ENCODE measurements at places on chromosomes 5 and 9. TPM values are rescaled to one million over a fixed set of nuclear protein-coding genes. Genes with fewer than 3 reads are reported as not detected.

Gene OR2K2
- total RNA-seq = 1.5 TPM

- no peak for DNase-seq
Measured at GRCh38 chr9:33245341-33245740, 5.4 kb downstream of the SPINK4 start.

- no peak for DNase-seq
Measured at GRCh38 chr5:1667648-1668140, 131.9 kb downstream of the MRPL36 start.

Gene PCDHA11
- not detected for total RNA-seq

DNA sequence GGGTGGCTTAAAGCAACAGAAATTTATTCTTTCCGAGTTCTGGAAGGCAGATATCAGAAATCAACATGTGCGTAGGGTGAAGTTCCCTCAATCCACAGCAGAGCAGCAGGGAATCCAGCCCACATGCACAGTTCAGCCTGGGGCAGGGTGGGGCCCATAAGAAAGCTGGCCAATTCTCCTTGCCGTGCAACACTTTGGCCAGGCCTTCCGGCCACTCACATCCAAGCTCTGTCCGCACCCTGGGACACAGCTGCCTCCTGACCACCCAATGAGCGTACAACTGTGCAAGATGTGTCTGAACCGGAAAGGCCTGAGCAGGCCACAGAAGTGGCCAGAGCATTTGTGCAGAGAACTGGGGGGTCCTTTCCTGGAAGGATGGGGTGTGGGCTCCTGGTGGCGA is 274.9 kb downstream of the GADD45G start:
- DNase-seq = no peak

Gene PROB1
- 2.5 TPM for total RNA-seq

Gene ZDHHC11
- total RNA-seq = 5.6 TPM

Gene TRAF1
- total RNA-seq = 6.9 TPM

Gene ECSCR
- total RNA-seq = 37.1 TPM

DNA sequence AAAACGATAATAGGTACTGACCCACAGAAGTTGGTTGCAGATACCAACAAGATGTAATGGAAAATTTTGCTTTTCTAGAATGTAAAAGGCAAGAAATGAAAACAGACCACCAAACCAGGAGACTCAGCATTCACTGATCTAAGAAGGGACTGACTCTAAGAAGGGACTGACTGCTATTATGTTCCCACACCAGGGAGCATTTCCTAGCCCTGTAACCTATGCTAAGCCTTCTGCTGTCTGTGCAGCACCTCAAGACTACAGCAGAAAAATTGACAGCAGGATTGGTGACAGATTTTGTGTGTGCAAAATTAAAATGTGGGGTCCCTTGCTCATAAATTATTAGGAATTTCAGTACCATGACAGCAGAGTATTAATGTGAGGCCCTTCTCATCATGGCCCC is 154.8 kb downstream of the GABRB2 start:
- no peak for DNase-seq

- no peak for DNase-seq
Measured at GRCh38 chr5:177980743-177981151, 15.3 kb downstream of the PROP1 start.

Gene SPATA31C1
- not detected for total RNA-seq

Gene SPEF2
- total RNA-seq = 10.8 TPM

Gene AQP3
- 868 TPM for total RNA-seq

Gene GAPVD1
- 54.8 TPM for total RNA-seq

DNA sequence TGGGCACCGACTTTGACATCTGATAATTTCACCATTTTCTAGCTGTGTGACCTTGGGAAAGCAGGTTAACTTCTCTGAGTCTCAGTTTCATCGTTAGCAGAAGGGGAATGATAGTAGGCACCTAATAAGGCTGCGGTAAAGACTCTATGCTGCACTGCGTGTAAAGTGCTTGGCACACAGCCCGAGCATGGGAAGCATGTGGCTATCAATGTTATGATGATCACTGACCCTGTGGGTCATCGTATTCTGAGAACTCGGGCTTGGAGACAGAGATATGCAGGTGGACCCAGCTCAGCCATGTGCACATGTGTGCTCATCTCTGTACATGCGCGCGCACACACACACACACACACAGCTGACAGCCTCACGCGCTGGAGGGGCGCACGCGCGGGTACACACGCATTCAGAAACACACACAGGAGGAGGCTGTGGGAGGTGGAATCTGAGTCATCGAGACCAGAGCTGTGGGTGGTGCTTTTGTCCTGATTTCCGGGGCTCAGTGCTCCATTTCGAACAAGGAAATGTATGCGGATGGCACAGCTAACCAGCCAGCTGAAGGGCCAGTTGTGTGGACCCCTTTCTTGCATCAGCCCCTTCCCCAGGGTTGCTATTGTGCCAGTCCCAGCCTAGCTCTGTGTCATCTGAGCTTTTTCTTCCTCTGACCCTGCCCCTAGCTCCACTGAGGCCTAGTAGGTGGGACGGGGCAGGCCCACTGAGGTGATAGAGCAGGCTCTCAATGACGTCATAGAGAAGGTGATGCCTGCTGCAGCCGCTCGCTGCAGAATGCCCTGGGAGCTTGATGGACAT is 11.1 kb upstream of the ARAP3 start:
- DNase-seq = no peak

DNA sequence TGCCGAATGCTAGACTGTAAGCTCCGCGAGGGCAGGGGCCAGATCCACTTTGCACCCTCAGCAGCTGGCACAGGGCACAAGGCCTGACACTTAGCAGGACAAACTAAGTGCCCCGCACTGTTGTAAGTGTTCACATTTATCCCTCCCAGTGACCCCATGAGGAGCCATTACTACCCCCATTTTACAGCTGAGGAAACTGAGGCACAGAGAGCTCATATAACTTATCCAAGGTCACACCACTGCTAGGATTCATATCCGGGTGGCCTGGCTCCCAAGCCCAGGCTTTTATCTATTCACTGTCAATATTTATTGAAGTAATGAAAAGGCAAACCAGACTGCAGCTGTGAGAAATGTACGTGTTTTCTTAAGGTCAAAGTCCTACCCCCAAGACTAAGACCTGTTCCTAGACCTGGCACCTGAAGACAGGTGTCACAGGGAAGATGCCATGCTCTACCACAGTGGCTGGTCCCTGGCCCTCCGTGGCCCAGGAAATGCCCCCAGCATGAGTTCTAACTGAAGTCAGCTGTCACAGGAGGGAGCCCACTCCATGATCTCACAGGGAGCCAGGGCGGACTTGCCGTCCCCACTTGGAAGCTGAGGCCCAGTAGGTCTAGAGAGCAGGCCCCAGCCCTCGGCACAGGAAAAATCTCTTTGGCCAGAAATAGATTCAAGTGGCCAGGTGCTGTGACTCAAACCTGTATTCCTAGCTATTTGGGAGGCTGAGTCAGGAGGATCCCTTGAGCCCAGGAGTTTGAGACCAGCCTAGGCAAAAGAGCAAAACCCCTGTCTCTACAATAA is 74.7 kb upstream of the IL17B start:
- DNase-seq = no peak

GRCh38 chr9:70462300-70462699 is 47.8 kb upstream of the KLF9 start:
- no peak for DNase-seq

GRCh38 chr5:107977550-107978071 is 306.9 kb upstream of the EFNA5 start:
- no peak for DNase-seq

- DNase-seq = no peak
Measured at GRCh38 chr5:89513299-89514044, 630.5 kb upstream of the MEF2C start.

Gene MYO10
- 22.1 TPM for total RNA-seq

- DNase-seq = no peak
Measured at GRCh38 chr9:86557918-86558317, 203.7 kb upstream of the TUT7 start.

DNA sequence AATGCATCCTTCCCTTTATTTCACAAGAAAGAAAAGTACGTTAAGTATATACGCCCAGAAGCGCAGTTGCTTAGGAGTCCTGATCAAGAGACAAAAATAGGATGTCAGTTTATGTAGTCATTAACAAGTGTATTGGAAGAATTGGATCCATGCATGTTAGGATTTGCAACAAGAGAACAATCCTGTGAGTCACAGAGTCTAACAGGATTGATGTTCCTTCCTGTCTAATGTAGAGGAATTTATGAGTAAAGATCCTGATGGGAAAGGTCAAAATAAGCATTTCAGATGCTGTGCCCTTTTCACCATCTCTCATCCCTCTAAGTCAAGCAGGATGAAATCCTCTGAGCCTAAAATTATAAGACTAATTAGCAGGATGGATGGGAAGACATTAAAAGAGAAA is 406.0 kb upstream of the GRIA1 start:
- no peak for DNase-seq

GRCh38 chr5:157308836-157309465 is 43.0 kb downstream of the CYFIP2 start:
- no peak for DNase-seq

Gene TMEM215
- total RNA-seq = not detected

Gene TRIO
- 142 TPM for total RNA-seq

- no peak for DNase-seq
Measured at GRCh38 chr9:130715270-130715669, 21.7 kb downstream of the EXOSC2 start.

GRCh38 chr9:124875501-124875900 is 13.6 kb downstream of the ARPC5L start:
- no peak for DNase-seq

DNA sequence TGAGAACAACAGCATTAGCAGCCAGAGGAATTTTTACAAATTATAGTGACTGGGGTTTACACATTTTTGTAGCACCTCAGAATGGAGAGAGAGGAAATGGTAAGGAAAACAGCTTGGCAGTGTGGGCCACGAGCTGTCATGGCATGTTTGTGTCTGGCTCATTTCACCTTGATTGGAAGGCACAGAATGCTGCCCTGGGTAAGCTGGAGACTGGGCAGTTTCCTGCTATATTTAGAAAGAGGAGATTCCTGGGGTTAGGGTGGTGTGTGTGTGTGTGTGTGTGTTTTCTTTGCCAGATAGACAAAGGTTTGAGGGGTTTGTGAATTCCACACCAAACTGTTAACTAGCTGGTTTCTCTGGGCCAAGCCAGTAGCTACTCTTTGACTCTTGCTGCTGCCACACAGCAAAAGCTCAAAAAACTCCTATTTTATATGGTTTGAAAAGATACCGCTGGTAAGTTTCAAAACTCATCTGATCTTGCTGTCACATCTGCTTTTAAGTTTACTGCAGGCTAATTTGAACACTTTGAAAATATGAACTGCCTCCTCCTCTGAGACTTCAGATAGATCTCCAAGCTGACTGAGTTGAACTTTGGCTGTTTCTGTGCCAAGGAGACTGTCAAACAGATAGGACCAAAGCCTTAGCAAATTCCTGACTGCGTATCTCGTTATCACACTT is 9.1 kb downstream of the ARHGAP26 start:
- no peak for DNase-seq

DNA sequence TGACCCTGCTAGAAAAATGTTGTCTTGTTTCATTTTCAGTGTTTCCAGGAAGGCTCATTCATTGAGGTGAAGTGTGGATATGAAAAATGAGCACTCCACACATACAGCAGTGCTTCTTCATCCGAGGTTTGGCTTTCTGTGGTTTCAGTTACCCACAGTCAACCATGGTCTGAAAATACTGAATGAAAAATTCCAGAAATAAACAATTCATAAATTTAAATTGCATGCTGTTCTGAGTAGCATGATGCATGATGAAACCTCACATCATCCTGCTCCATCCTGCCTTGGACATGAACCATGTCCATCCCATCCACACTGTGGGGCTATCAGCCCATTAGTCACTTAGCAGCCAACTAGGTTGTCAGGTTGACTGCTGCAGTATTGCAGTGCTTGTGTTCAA is 10.4 kb upstream of the SLC45A2 start:
- DNase-seq = no peak

DNA sequence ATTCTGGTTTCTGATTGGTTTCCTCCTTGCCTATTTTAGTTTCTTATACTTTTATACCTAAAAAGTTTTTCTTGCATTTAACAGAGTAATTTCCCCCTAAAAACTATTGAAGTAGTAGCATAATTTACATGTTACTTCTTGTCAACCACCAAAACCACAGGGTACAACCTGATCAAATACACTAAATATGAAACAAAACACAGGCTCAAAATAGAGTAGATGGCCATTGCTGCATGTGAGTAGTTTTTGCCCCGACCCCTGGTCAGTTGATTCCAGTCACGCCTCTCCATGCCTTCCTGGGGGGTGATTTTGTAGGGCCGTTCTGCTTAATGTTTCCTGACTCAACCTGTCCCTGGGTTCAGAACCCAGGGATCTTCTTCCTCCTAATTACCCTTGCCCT is 101.8 kb downstream of the TLE4 start:
- DNase-seq = no peak

Gene NTNG2
- 0.98 TPM for total RNA-seq

Gene OR1L6
- not detected for total RNA-seq

Gene LCN2
- total RNA-seq = 136 TPM

Gene GFPT2
- total RNA-seq = 47.9 TPM

DNA sequence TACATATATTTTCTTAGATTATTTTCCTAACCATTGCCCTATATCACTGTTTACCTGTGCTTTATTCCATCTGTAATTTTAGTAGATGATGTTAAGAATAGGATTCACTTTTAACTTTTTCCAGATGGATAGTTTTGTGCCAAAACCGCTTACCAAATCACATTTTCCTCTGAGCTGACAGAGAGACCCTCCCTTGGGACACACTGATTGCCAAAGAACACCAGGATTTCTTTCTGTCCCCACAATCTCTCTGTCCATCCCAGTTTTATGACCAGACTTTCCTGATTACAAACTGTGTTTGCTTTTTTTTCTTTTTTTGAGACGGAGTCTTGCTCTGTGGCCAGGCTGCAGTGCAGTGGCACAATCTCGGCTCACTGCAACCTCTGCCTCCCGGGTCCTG is 81.3 kb upstream of the SPATA31C2 start:
- peak; percentile 5 for DNase-seq

DNA sequence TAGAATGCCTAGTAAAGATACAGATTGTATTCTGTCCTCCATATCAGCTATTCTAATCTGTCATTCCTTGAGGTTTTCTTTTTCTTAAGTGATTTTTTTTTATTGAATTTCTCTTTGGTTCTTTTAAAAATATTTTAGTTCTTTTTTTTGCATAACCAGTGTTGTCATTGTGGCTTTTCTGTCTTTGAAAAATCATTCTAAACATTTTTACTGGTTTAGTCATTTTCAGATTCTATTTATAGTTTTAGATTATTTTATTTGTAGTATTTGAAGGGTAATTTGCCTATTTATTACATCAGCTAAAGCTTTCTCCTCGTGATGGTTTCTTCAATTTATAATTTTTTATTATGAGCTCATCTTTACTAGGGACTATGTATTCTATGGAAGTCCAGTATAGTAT is 78.1 kb downstream of the NDUFAF2 start:
- DNase-seq = no peak

- no peak for DNase-seq
Measured at GRCh38 chr9:124660341-124660801, 110.7 kb downstream of the NR6A1 start.

- DNase-seq = peak; percentile 55
Measured at GRCh38 chr9:133250741-133251170, 24.2 kb downstream of the ABO start.

- DNase-seq = no peak
Measured at GRCh38 chr5:171606414-171607024, 179.1 kb upstream of the SMIM23 start.

- no peak for DNase-seq
Measured at GRCh38 chr9:82895822-82896110, 167.2 kb downstream of the RASEF start.

Data from vagina (tissue), 2 donors.